ENCODE measurements at places on chromosomes 16 and 17.

GRCh38 chr16:89026121-89026612, 49.2 kb upstream of the CBFA2T3 start:
- DNase-seq, result no peak

DNA sequence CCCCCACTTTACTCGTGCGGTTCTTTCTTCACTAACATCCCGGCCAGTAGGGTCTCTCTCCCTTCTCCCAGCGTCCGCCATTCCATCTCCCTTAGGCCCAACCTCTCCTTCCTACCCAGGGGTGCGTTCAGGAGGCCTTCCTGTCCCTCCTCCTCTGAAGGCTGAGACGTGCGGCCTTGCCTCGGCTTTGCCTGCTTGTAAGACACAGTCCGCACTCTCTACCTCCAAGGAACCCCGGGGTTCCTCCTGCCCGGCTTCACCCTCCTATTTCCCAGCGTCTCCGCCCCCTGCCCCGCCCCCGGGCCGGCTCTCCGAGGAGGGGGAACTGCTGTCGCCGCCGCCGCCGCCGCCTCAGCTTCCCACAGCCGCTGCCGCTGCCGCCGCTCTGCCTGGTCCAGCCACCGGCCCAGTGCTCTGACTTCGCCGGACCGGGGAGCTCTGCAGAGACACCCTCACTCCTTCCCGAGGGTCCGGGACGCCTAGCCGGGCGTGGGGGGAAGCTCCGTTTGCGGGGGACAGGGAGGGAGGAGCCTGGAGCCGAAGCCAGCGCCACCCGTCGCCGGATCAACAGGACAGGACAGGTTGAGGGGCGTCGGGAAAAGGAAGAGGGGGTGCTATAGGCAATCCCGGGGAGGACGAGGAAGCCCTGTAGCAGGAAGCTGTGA, 1.2 kb upstream of the FGF11 start:
- peak; percentile 41 for DNase-seq

GRCh38 chr16:3020247-3020603, at the start of gene TNFRSF12A:
Gene TNFRSF12A (plus strand): TSS chr16:3020368. CDS start chr16:3020398, 30 bp downstream.
- DNase-seq, result no peak

DNA sequence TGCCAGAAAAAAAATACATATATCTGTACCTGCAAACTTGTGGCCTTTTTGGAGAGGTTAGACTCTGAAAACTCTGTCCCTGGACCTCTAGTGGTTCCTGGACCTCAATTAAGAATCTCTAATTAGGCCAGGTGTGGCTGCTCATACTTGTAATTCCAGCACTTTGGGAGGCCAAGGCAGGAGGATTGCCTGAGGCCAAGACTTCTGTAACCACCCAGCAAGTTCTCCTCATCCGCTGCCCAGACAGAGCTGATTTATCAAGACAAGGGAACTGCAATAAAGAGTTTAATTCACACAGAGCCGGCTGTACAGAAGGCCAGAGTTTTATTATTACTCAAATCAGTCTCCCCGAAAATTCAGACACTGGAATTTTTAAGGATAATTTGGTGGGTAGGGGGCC, 4.2 kb downstream of the ASPA start:
- DNase-seq, result no peak

DNA sequence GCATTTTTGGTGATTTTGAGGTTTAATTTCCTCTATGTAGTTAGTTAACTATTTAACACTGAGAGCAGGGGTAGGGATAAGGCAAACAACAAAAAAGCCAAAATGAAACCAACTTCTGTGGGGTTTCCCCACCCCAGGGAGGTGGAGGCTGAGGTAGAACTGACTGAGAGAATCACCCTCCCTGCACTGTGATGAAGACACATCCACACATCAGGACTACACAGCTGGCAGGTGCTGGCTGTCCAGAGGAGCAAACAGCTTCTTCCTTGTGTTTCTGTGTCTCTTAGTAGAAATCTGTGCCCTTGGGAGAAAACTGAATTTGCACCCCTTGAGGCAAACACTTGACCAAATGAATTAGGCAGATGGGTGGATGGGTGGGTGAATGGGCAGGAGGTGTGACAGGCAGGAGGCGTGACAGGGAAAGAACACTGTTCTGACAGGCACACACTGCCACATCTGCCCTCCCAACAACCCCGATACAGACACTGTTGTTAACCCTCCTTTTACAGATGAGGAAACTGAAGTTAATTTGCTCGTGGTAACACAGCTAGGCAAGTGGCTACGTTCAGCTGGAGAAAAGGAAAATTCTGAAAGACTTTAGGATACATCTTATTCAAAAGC, 62.9 kb upstream of the AMZ2 start:
- no peak for DNase-seq

DNA sequence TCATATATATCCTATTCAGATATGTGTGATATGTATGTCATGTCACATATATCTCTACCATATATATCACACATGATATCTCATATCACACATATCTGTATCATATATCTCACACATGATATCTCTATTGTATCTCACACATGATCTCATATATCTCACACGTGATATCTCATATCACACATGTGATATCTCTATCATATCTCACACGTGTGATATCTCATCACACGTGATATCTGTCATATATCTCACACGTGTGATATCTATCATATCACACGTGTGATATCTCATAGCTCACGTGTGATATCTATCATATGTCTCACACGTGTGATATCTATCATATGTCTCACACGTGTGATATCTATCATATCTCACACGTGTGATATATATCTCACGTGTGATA, 240.7 kb downstream of the MAP2K4 start:
- no peak for DNase-seq

DNA sequence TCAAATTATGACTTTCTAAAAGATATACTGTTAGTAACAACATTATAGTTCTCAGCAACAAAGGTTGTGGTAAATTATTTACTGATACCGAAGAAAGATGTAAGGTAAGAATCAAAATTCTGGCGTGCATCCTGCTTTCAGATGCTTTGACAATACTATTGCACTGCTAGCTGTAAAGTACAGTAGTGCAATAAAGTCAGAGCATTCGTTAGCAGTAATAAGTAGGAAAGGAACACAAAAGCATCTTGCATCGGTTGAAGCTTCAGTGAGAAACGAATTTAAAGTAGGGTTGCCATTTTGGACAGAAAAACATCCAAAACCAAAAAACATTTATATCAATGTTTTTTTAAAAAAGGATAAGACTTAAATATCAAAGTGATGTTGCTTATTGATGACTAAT, 4.0 kb downstream of the SKA2 start:
- no peak for DNase-seq

DNA sequence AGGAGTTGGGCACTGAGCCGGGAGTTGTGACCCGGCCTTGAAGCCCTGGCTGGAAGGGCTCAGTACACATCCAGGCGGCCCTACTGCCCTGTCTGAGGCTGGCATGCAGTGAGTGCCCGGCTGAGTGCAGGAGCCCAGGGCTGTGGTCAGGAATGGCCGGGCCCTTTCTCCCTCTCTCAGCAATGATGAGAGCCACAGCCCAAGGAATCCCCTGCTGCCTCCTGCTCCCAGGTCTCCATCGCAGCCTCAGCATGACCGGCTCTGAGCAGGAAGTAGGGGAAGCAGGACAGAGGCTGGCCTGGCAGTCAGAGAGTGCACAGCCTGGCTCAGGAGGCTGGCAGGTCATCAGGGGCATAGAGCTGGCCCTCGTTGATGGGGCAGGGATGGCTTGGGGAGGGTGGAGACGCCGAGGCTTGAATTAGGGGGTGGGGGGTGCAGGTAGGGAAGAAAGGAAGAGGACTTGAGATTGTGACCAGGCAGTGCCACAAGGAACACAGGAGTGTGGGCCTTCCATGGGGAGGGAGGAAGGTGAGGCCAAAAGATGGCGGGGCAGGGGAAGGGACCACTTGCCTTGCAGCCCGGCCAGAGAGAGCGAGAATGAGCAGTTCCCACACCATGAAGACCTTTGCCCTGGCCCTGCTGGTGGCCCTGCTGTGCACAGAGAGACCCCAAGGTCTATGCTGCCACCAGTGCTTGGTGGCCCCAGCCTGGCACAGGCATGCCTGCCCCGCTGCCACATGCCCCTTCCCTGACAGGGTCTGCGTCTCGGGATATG, 32.1 kb upstream of the KRT17 start:
- DNase-seq, result no peak

- DNase-seq, result no peak
Observed at GRCh38 chr16:56421313-56421712, 4.0 kb downstream of the AMFR start.

- no peak for DNase-seq
Observed at GRCh38 chr17:34673516-34673915, 94.1 kb downstream of the TMEM132E start.

DNA sequence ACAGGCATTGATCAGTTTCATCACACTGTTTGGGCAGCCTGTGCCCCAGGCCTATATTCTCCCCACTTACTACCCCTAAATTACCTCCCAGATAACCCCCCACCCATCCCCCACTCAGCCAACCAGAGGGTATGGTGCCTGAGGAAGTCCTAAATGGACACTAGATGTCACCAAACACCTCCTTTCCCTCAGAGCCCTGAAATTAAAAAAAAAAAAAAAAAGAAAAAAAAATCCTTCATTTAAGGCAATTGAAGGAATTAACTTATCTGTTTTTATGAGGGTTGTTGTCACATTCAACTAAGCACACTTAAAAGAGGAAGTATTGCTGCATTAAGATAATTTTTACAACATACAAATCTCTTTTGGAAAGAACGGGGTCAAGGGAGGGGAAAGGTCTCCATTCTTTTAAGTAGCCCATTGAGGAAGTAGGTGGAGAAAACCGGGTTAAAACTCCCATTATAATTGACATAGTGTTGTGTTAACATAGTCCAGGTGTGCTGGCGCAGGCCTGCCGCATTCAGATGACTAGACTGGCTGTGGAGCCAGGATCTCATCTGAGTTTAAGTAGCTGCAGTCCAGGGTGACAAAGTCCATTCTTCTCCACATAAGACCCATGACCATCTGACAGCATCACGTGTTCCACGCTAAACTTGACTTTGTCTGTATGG, 46.3 kb downstream of the SNX11 start:
- no peak for DNase-seq

GRCh38 chr17:42424991-42425610, 2.0 kb upstream of the CAVIN1 start:
- DNase-seq, result no peak

- no peak for DNase-seq
Observed at GRCh38 chr17:61524319-61524718, 66.7 kb downstream of the NACA2 start.

DNA sequence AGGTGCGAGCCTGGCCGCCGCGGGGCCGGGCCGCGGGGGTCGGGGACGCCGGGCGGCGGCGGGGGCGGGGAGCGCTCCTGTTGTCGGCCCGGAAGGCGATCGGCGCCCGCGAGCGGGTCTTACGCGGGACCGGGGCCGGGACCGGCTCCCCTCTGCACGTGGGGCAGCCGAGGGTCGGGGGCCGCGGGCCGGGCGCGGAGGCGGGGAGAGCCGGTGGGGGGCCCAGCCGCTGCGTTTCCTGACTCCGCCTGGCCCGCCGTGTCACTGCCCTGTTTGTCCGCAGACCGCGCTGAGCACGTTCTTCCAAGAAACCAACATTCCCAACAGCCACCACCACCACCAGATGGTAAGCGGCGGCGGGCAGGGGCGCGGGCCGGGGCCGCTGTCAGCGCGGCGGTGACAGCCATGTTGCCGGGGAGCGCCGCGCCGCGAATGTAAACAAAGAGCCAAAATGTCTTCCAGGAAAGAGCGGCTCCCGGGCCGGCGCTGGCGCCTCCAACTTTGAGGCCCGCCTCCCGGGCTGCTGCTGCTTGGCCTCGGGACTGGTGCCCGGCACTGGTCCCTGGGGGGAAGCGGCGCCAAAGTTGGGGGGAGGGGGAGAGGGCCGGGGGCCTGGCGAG, 586 bp downstream of the UBALD2 start:
- DNase-seq, result peak; percentile 47

- no peak for DNase-seq
Observed at GRCh38 chr17:22454070-22454999, 762.0 kb downstream of the KCNJ18 start.

DNA sequence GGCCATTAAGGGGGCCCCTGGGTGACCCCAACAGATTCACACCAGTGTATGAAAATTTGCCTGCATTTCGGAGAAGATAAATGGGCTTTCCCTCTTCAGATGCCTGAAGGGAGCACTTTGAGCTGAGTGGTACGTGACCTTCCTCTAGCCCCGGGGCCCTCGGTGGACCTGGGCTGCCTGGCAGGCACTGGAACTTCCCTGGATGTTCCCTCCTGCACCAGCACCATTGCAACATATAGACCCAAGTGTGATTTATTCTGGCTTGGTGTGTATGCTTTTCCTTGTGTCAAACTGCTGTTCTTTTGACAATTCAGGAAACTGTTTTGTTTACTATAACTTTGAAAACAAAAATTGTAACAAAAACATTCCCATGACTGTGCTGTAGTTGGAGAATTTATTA, 93.8 kb downstream of the TNFRSF13B start:
- no peak for DNase-seq

GRCh38 chr16:64094992-64095634, 1026.8 kb downstream of the CDH11 start:
- DNase-seq, result no peak

- no peak for DNase-seq
Observed at GRCh38 chr16:11248133-11248532, 7.9 kb downstream of the SOCS1 start.

- DNase-seq, result no peak
Observed at GRCh38 chr16:12903407-12904328, 2.3 kb downstream of the SHISA9 start.

DNA sequence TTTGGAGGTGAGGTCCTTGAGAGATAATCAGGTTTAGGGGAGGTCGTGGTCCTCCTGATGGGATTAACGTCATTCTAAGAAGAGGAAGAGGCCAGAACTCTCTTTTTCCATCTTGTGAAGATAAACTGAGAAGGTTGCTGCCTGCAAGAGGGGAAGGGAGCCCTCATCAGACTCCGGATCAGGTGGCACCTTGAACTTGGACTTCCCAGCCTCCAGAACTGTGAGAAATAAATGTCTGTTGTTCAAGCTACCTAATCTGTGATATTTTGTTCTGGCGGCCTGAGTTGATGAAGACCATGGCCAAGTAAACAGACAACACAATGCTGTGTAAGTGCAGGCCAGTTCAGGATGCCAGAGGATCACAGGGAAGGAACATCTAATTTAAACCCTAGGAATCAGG, 10.9 kb upstream of the PRKCB start:
- DNase-seq, result no peak

GRCh38 chr17:67534941-67535340, 157.9 kb downstream of the PITPNC1 start:
- no peak for DNase-seq

DNA sequence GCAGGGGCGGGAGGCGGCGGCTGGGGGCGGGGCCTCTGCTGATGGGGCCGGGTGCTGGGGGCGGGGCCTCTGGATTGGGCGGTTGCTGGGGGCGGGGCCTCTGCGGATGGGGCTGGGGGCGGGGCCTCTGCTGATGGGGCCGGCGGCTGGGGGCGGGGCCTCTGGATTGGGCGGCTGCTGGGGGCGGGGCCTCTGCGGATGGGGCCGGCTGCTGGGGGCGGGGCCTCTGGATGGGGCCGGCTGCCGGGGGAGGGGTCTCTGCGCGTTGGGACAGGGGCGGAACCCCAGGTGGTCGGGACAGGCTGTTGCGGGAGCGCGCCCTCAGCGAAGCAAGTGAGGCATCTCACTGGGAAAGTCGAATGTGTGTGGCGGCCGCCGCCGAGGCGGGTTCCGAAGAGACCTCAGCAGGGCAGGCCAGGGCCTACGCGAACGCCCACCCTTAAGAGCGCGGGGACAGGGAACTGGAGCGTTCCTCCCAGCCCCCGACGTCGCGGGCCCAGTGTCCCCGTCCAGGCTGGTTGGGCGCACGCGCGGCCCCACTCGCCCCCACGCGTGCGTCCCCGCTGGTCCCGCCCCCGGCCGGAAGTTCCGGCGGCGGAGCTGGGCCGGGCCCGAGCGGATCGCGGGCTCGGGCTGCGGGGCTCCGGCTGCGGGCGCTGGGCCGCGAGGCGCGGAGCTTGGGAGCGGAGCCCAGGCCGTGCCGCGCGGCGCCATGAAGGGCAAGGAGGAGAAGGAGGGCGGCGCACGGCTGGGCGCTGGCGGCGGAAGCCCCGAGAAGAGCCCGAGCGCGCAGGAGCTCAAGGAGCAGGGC, at the start of gene STUB1:
TSS of gene STUB1 (plus strand) at position 597 of the 811 bp plus-strand sequence. CDS start at position 713, 116 bp downstream.
- DNase-seq, result peak; percentile 86

All from nucleus accumbens (tissue), 56 donors.